Right ventricle myocardium inferior (tissue), 1 donor: ENCODE measurements at places on chromosomes 3 and 15.

- DNase-seq = no peak
Measured at GRCh38 chr15:70299931-70300869, 202.5 kb upstream of the TLE3 start.

GRCh38 chr3:150049317-150049716, 78.6 kb upstream of the PFN2 start:
- DNase-seq = no peak

- DNase-seq = no peak
Measured at GRCh38 chr3:151074256-151074655, 11.2 kb upstream of the MED12L start.

GRCh38 chr3:25683882-25684281, 19.2 kb upstream of the TOP2B start:
- DNase-seq = no peak

DNA sequence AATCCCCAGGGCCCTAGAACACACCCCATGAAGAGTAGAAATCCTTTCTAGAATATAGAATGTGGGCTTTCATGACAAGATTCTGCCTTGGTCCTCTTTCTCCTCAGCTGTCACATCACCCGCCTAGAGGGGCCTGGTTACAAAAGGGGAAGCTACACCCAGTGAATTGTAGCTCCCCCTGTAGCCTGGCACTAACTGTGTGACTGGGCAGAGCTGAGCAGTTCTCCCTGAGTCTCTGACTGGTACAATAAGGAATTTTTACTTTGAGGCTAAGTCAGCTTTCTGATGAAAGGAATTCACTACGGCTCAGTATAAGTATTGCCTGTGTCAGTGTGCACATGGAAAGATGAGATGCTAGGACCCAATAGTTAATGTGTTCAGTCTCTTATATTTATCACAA, 28.7 kb upstream of the ZNF148 start:
- no peak for DNase-seq

DNA sequence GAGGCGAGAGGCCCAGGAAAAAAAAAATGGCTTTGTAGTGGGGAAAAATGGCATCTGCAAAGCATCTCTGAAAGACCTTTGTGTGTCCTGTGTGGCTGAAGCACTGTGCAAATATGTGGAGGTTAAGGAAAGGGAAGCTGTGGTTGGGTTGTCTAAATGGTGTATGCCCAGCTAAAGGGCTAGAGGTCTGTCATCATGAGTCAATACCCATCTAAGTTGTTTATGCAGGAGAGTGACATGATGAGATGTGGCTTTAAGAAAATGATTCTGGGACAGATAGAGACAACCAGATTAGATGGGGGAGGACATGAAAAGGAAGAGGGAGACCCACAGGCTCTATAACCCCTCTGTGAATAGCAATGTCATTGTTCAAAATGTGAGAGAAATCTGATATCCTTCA, 280.7 kb downstream of the MFSD1 start:
- no peak for DNase-seq

DNA sequence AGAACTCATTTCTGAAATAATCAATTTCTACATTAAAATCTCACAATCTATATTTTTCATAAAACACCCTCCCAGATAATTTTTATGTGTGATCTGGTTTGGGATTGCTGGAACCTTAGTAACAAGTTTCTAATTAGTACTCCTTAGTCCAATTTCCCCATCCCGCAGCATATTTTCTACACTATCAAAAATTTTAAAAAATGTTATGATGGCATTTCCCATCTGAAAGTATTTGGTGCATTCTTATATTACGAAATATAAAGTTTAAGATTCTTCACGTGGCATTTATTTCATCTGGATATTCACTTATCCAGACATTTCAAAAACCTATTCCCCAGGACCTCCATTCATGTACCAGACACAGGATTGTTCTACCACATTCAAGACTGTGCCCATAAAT, 1.5 kb downstream of the OR5H14 start:
- DNase-seq = no peak

GRCh38 chr15:58393241-58393662, 38.5 kb upstream of the LIPC start:
- DNase-seq = no peak

DNA sequence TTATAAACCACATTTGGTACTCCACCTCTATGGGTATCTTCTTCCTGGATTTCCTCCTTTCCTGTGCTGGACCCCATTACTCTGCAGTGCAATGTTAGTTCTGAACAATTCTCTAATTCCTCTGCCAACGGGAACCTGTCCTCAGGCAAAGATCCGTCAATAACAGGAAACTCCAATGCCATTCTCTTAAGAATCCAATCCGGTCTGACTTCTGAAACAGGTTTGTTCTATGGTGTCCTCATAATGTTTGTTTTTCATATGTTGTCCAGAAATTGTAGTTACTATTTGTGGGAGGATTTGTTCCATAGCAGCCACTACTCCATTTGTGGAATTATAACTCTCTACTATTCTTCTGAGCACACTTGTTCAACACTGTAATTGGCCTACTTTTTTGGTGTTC, 112.7 kb downstream of the TBL1XR1 start:
- DNase-seq = no peak

GRCh38 chr3:194810076-194810475, 124.4 kb downstream of the FAM43A start:
- no peak for DNase-seq

DNA sequence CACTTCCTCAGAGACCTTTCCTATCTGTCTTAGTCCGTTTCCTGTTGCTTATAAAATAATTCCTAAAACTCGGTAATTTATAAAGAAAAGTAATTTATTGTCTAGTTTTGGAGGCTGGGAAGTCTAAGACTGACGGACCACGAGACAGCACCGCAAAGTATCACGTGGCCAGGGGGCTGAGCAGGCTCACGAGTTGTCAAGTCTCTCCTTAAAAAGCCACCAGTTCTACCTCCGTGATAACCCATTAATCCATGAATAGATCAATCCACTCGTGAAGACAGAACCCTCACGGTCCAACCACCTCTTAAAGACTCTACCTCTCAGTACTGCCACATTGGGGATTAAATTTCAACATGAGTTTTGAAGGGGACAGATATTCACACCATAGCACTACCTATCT, 821 bp downstream of the LINS1 start:
- DNase-seq = no peak

DNA sequence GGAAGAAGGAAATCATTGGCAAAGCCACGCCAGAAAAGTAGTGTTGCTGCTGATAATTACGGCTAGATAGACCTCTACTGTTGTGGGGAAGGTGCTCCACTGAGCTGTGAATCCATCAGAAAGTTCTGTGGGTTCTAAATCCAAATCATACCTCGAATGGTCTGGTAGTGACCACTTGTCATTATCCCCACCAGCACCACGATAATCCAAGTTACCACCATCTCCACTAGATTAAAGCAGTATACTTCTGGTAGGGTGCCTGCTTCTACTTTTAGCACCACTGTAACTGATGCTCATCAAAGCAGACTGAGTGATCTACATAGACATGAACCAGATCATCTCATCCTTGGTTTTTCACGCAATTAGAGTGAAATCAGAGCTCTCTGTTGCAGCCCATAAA, 185.5 kb downstream of the FMN1 start:
- no peak for DNase-seq

DNA sequence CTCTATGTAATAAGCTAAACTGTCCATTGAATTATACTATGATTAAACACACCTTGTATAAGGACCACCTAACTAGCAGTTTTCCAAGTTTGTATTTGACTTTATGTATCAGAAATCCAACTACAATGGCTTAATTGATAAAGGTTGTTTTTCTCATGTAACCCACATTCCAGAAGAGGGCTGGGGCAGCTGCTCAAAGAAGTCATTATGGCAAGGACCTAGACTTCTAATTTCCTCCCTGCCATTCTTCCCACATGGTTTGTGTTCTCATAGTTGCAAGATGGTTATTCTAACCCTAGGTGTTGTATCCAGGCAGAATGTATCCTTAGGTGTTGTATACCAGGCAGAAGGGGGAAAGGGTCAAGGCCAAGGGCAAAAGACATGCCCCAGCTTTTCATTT, 35.7 kb downstream of the GPR176 start:
- DNase-seq = no peak

DNA sequence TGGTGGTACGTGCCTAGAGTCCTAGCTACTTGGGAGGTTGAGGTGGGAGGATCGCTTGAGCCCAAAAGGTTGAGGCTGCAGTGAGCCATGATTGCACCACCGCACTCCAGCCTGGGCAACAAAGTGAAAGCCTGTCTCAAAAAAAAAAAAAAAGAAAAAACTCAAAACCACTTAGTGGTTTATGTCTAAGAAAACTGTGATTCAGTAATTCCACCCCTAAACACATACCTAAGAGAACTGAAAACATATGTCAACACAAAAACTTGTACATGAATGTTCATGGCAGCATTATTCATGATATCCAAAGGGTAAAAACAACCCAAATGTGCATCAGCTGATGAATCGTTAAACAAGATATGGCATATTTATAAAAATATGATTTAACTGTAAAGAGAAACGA, 14.3 kb downstream of the SPG21 start:
- no peak for DNase-seq

- no peak for DNase-seq
Measured at GRCh38 chr15:63335543-63336240, 46.0 kb downstream of the CA12 start.

GRCh38 chr3:38916706-38917105, 100.7 kb upstream of the SCN10A start:
- DNase-seq = no peak

- no peak for DNase-seq
Measured at GRCh38 chr3:150936693-150937092, 31.5 kb upstream of the MINDY4B start.

DNA sequence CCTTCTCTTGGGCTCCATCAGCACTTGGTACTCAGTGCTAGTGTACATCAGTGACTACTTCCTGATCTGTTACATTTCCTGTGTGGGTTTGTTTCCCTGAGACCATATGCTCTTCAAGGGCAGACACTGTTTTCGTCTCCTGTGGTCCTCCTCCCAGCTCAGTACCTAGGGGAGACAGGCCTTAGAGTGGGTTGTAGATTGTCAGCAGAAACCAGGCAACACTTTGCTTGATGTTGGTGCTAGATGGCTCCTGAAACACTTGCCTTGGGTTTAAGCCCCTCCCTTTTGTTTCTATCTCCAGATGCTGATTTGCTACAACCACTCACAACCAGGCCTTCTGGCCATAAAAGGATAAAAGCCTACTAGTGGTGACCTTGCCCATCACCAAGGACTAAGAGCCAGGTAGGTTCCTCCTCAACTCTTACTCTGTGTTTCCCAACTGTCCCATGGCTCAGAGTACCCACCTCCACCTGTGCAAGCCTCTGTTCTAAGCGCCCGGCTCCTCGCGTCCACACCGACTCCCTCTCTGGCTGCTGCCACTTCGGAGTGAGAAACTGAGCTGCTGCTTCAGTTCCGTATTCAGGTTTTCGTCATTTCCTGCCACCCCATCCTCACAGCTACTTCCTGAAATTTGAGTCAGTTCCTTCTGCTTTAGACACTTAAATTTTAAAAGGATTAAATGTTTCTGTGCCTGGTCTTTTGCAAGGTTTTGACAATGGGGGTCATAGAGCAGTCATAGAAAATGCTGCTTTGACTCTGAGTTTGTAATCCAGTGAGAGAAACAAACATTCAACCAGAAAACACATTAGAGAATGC, at the start of gene HCLS1:
Gene HCLS1, minus strand, starts transcription at position 548 of the 816 bp plus-strand sequence. CDS start 2,556 bp downstream, outside the sequence.
- peak; percentile 81 for DNase-seq

DNA sequence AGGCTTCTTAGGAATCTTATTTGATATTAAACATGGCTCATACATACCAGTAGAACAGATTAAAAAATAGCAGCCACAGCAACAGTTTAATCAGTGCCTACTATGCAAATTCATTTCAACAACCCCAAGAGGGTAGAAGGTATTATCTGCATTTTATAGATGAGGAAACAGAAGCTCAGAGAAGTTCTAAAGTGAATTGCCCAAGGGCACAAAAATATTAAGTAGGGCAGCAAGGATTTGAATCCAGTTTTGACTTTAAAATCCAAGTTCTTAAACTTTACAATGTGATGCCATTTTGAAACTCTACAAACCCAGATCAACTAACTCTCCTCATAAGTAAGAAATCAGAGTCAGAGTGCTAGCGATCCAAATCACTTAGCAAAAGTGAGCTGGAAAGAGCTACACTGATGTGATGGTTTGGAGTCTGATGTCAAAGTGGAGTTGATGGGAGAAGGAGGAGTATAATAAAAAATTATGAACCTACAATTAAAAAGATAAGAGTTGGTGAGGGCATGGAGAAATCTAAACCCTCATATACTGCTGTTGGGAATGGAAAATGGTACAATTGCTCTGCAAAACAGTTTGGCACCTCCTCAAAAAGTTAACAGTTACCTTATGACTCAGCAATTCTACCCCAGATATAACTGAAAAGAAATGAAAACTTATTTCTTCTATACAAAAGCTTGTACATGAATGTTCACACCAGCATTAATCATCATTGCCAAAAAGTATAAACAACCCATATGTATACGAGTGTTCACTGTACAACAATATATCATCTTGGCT, 51.0 kb upstream of the PLXND1 start:
- DNase-seq = no peak

DNA sequence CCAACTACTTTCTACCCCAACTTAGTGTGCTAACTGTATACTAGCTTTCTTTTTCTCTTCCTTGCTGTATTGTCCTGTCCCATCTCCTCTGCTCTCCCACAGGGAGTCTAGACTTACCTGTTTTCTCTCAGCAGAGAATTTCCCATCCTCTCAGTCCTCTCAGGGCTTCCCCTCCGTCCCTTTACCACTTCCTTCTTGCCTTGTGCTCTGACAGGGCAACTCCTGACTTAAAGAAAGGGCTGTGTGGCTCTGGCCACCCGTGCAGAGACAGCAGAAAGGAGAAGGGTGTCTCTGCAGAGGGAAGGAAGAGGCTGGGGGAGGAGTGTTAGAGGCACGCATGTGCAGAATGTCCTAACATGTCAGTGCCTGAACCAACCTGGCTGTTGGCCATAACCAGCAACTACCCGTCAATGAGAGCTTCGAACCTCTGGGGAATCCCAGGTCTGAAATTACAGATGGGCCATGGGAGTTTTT, at the start of gene GCSAM:
Gene GCSAM, minus strand, starts transcription at position 274 of the 474 bp plus-strand sequence. Its CDS starts 128 bp downstream, at position 146.
- peak; percentile 73 for DNase-seq

DNA sequence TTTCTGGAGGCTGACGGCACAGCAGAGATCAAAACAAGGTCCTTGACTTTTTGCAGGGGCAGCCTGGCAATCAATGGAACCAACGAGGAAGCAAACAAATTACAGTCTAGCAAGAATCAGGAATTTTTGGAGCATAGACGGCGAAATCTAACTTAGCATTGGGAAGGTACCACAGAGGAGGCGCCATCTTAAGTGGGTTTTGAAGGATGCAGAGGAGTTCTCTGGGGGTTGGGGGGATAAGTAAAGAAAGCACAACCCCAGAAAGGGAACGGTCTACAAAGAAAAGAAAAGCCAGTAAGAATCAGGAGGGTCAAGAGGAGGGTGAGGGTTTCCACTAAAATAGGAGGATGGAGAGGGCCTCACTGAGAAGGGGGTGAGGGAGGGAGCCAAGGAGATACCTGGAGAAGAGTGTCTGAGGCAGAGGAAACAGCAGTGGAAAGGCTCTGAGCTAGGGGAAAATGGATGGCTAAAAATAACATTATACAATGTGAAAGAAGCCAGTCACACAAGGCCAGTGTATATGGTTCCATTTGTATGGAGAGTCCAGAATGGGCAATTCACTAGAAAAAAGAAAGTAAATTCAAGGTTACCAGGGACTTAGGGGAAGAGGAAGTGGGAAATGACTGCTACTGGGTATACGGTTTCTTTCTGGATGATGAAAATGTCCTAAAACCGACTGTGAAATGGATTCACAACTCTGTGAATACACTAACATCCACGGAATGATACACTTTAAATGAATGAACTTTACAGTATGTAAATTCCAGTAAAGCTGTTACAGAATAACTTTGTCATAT, 25.2 kb upstream of the IQSEC1 start:
- no peak for DNase-seq

GRCh38 chr3:48407542-48408099, 22.3 kb downstream of the PLXNB1 start:
- DNase-seq = no peak

GRCh38 chr15:49843725-49844124, 222.9 kb downstream of the DTWD1 start:
- no peak for DNase-seq
